ENCODE measurements at places on chromosomes 6 and 20. TPM values are rescaled to one million over a fixed set of nuclear protein-coding genes. Genes with fewer than 3 reads are reported as not detected.

Gene CDH22
- total RNA-seq: not detected

Gene E2F3
- total RNA-seq: 7.4 TPM

Gene SYCP2
- total RNA-seq: 0.74 TPM

Gene FBXO5
- total RNA-seq: 52.9 TPM

Gene COL9A3
- 0.98 TPM for total RNA-seq
